Activated T-helper 9 cell treated with anti-CD3 and anti-CD28 coated beads, Interleukin-2, amount 50 U/mL, for 16 hours (primary cell): ENCODE measurements at places on chromosomes 12 and 14.
A peak's percentile ranks its signal among the peaks of the same experiment; 100 is the strongest.

- DNase-seq = no peak
Observed at GRCh38 chr14:74517731-74518130, 24.2 kb downstream of the ISCA2 start.

GRCh38 chr14:102229071-102229738 is 75.8 kb downstream of the MOK start:
- DNase-seq = no peak

- DNase-seq = no peak
Observed at GRCh38 chr12:116806845-116807440, 68.8 kb downstream of the RNFT2 start.

DNA sequence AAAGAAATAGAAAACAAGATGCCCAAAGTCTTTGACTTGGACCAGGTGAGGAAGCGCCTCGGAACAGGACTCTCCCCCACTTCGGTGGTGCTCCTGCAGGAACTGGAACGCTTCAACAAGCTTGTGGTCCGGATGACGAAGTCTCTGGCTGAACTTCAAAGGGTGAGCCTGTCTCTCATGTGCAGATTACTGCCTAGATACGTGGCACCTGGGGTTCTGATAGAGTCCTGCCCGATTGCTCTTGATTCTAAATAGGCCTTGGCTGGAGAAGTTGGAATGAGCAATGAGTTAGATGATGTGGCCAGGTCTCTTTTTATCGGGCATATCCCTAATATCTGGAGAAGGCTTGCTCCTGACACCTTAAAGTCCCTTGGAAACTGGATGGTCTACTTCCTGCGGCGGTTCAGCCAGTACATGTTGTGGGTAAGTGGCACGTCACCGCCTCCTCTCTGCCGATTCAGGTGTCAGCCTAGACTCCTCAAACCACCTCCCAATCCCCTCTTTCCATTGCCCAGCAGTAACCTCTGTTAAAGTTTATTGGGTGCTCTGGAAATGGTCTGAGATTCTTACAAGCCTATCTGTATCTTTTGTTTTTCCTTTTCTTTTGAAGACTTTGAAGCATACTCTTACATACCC is 40.8 kb downstream of the CCDC92 start:
- no peak for DNase-seq

GRCh38 chr14:60317609-60318008 is 68.6 kb downstream of the PPM1A start:
- no peak for DNase-seq

GRCh38 chr12:29053567-29053966 is 95.5 kb upstream of the FAR2 start:
- no peak for DNase-seq

GRCh38 chr14:68482772-68483395 is 310.0 kb downstream of the ZFP36L1 start:
- DNase-seq = no peak

GRCh38 chr14:36931791-36932190 is 240.6 kb downstream of the SLC25A21 start:
- no peak for DNase-seq

GRCh38 chr12:18339633-18340032 is 78.3 kb downstream of the PIK3C2G start:
- no peak for DNase-seq

DNA sequence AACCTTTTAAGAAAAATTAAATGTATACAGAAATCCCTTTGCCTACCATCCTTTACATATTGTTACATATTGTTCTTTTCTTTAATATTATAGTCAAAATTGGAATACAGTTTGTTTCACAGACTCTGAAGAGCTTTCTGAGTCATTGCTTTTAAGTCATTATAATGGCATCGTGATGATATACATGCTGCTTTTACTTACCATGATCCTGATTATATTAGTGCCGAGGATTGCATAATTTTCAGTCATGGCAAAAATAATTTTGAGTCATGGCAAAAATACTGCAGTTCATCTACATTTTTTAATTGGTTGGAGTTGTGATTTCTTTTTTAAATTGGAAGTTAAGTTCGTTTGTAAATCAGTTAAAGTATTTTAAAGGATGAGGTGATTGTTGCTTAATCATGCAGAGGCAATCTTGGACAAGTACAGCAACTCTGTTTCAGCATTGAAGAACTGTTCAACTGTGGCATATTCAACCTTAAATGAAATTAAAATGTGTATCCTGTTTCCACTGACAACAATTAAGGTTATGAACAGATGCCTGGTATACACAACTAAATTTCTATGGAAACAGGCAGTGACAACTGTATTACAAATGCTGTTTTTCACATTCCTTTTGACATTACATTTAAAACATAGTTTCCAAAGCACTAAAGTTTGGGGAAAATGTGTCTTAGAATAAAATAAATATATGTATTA is 142.3 kb downstream of the PCNX1 start:
- no peak for DNase-seq

GRCh38 chr14:49480979-49481498 is 105.1 kb downstream of the RPS29 start:
- DNase-seq = no peak

DNA sequence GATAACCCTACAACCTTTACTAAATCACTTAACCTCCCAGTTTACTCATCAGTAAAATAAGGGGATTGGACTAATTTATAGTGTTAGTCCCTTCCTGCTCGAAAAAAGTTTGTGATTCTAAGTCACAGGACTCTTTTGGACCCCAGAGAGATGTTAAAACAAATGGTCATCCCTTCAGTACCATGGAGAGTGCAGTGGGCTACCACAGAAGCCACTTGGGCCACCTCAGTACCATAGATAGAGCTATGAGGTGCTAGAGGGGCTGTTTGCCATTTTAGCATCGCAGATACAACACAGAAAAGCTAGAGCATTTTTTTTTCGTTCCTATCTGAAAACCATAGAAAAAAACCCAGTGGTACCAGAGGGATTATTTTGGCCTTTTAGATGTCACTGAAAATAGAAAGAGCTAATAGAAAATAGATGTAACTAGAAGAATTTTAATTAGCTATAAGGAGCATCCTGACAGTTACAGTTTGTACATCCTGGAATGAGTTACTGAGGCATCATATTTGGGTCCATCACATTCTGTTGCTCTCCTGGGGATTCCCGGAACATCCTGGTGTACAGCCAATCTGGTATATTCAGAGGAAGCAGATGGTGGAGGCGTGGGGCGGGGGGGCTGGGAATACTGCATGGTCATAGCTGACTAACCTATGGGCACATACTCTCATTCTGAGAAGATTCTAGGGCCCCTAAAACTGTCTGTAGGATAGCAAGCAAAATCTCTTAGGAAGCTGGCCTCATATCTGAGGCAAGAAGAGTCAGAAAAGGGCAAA is 2.8 kb downstream of the ZNF219 start:
- DNase-seq = no peak

GRCh38 chr14:104639885-104640548 is 35.4 kb upstream of the TMEM179 start:
- DNase-seq = peak; percentile 17

DNA sequence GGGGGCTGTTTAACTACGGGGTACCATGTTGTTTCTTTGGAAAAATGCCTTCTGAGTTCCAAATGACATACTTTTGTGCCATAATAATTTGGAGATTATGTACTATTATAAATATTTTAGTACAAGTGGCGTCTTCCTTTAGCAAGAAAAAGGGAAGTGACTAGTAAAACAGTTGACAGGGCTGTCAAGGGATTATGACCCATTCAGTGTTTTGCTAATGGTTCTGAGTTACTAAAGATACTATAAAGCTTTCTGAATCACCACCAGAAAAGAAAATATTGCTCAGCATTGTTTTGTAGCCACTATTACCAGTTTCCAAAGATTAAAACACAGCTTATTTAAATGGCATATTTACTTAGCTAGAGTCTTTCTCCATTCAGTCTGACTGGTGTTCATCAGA is 334.9 kb downstream of the SNAPC1 start:
- DNase-seq = no peak

GRCh38 chr12:76533331-76533730 is 26.2 kb downstream of the OSBPL8 start:
- DNase-seq = no peak

DNA sequence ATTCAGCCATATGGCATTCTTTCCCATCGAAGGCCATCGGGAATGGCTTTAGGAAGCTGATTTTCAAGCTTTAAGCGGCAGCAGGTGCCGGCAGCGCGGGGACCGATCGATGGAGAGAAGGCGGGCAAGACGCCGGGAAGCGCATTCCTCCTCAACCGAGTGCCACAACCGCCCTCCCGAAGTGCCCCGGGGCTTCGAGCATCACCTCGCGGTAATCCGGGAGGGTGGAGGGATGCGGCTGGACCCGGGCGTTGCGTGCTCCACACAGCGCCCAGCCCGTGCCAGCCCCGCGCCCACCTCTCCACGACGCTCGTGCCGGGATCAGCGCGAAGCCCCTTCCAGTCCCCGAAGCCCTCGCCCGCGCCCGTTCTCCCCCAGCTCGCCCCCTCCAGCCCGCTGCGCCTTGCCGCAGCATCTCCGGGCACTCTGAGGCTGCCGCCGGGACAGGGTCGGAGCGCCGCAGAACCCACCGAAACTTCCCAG is 3.2 kb downstream of the USP44 start:
- peak; percentile 16 for DNase-seq

- DNase-seq = no peak
Observed at GRCh38 chr14:87996291-87996592, 3.3 kb upstream of the GALC start.

DNA sequence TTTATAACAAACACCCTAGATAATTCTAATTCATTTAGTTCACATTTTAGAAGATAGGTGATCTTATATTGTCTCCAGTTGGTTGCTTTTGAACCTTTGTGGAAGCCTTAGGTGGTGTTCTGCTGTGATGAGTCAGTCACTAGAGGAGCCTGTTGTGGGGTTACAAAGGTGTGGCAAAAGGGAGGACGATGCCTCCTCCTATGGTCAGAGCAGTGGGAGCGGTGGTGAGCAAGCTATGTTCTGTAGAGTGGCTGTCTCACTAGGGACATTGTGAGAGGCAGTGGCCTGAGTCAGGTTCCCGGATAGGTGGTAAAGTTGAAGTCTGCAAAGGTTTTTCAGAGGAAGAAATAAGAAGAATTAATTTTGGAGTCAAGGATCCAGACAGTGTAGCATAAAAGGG is 71.6 kb upstream of the USP44 start:
- no peak for DNase-seq

DNA sequence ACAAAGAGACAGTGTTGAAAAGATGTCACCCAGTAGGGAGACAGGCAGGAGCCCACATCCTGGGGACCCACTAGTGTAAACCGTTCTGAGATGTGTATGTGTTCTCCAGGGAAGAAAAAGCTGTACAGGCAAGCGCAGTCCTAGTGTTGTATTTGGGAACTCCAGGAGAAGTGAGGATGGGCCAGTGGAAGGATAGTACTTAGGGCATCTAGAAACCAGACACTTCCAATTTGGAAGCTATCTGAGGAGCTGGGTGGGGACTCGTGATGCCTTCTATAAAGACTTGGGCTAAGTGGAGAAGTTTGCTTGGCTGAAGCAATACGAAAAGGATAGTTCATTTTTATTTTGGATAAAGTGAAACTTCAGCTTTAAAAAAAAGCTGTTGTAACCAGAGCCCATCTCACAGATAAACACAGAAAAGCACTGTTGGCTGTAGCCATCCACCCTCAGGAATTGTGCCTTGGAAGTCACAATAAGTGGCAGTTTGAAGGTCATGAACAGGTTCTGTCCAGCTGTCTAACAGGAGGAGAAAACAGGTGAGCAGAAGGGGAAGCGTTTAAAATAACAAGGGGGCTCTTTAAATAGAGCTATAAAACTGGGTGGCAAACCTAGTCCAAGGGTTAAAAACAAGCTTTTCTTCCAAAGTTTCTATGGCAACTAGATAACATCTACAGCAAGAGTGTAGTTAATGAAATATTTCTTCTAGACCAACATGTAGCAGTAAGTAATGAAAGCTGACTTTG is 108.0 kb upstream of the ARHGAP5 start:
- DNase-seq = no peak

- no peak for DNase-seq
Observed at GRCh38 chr12:64181430-64182291, 40.4 kb downstream of the KICS2 start.

DNA sequence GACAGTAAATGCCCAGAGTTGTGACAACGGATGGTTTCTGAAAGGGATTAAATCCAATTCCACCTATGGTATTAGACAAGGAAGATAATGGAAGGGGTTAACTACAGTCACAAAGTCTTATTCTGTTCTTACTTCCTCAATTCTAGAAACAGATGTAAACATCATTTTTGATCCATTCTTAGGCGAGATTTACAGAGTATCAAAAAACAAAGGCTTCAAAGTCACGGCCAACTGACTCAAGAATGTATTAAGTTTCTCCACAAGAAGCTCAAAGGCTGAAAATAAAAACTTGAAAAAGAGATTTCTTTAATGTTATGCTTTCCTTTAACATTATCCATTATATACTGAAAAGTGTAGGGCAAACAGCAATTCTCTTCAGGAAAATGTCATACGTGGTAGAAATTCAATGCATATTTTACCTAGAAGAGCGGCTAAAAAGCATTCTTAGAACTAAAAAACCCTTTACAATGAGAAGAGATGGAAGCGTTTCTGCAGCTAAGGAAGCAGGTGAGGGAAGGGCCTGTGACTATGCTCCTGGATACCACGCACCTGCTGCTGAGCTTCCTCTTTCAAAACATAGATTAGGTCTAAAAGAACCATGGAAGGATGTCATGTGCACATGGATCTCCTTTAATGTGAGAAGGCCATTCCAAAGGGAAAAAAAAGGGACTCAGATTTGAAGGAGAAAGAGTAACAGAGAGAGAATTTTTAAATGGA is 185.8 kb downstream of the STXBP6 start:
- no peak for DNase-seq

DNA sequence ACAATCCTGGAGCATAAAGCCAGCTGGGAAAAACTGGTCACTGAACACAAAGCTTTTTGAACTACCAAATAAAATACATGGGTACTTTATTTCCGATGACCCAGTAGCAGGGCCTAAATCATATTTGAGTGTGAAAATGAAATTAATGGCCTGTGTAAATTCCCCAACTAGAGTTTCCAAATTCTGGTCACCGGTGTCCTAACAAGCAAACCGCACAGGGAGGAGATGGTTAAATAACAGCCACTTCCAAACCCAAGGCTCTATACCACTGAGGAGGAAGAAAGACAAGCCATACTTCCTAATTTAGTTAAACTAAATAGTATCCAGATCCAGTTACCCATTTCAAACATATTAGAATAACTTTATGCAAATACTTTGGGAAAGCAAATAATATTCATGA is 40.1 kb upstream of the DUSP6 start:
- DNase-seq = no peak

- no peak for DNase-seq
Observed at GRCh38 chr14:24741871-24742270, 107.9 kb upstream of the GZMB start.

DNA sequence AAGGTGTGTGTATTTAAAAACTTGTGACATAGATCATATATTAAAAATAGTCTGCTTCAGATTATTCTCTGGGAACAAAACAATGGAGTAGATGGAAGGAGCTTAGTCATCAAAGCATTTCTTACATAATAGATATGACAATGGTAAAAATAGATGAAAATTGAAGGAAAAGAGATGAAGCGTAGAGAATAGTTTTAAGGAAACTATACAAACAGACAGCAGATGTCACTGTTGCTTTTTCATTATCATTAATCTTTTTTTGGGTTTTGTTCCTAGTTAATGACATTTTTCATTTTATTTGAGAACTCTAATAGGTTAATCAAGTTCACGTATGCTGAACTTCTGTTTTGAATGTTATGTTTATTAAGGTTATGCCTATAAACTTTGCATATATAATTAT is 149.2 kb upstream of the FBXO33 start:
- no peak for DNase-seq
